ENCODE measurements at places on chromosomes 11 and 22. TPM values are rescaled to one million over a fixed set of nuclear protein-coding genes. Genes with fewer than 3 reads are reported as not detected.

The GRAP2 gene
- total RNA-seq, result 1.2 TPM

The TMPRSS5 gene
- total RNA-seq, result 0.38 TPM

The TPH1 gene
- 0.32 TPM for total RNA-seq

The IRAG1 gene
- 3.7 TPM for total RNA-seq

The AQP11 gene
- total RNA-seq, result 0.48 TPM

The TSSK2 gene
- total RNA-seq, result not detected

The TRIM51 gene
- total RNA-seq, result not detected

The SPON1 gene
- total RNA-seq, result 1.5 TPM

The RAPSN gene
- 0.86 TPM for total RNA-seq

The OR52A1 gene
- not detected for total RNA-seq

GRCh38 chr11:92969293-92969633 is 188 bp upstream of the MTNR1B start:
- H3K4me1 ChIP-seq, result peaks cover 8% of the 10 kb centered on the region
- H3K4me3 ChIP-seq, result peak overlapping the region; percentile 20
- H3K36me3 ChIP-seq, result no peaks in the 10 kb centered on the region
- no peak overlapping the region for H3K27ac ChIP-seq
- H3K27me3 ChIP-seq, result peaks cover 21% of the 10 kb centered on the region
- DNase-seq, result no peak

GRCh38 chr11:9073466-9074225 is 17.8 kb downstream of the SCUBE2 start:
- H3K27ac ChIP-seq, result no peak overlapping the region
- no peak overlapping the region for H3K4me3 ChIP-seq
- no peaks in the 10 kb centered on the region for H3K4me1 ChIP-seq
- no peak for DNase-seq
- H3K27me3 ChIP-seq, result no peaks in the 10 kb centered on the region

GRCh38 chr22:29205594-29206371 is at the start of gene EMID1:
EMID1 (plus strand) TSS chr22:29205896; CDS start chr22:29206039, 143 bp downstream.
- H3K27me3 ChIP-seq, result peaks cover 8% of the 10 kb centered on the region
- peaks cover 12% of the 10 kb centered on the region for H3K4me1 ChIP-seq
- H3K36me3 ChIP-seq, result no peaks in the 10 kb centered on the region
- no peak for DNase-seq
- H3K4me3 ChIP-seq, result peak within 1 kb of the TSS; percentile 46
- H3K27ac ChIP-seq, result no peak within 1 kb of the TSS

- no peaks in the 10 kb centered on the region for H3K4me1 ChIP-seq
- H3K4me3 ChIP-seq, result no peak overlapping the region
- H3K36me3 ChIP-seq, result no peaks in the 10 kb centered on the region
- peaks cover 8% of the 10 kb centered on the region for H3K27me3 ChIP-seq
Observed at GRCh38 chr22:22048981-22049531, 66.5 kb upstream of the TOP3B start.

DNA sequence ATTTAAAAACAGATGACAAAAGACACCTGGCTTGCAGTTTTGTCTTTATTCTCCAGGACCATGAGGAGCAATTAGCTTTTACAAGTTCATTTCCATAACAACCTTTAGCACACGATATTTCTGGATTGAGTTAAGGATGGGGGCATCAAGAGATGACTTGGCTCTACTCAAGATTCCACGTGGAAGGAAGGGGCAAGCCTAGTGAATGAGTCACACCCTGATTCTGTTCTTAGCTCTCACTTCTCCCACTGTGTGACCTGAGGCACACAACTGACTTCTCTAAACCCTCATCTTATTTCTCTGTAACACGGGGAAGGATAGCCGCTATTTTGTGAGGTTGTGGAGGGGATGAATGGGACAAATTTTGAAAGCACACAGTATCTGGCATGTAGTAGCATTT is 185.5 kb downstream of the KIRREL3 start:
- no peaks in the 10 kb centered on the region for H3K36me3 ChIP-seq
- no peaks in the 10 kb centered on the region for H3K27me3 ChIP-seq
- no peak overlapping the region for H3K27ac ChIP-seq
- H3K4me3 ChIP-seq, result no peak overlapping the region
- peaks cover 17% of the 10 kb centered on the region for H3K4me1 ChIP-seq

- H3K27ac ChIP-seq, result no peak overlapping the region
- H3K4me1 ChIP-seq, result no peaks in the 10 kb centered on the region
- no peaks in the 10 kb centered on the region for H3K27me3 ChIP-seq
- H3K4me3 ChIP-seq, result no peak overlapping the region
- no peak for DNase-seq
Observed at GRCh38 chr11:134691295-134691873, 279.3 kb upstream of the B3GAT1 start.

- H3K27ac ChIP-seq, result no peak overlapping the region
- no peaks in the 10 kb centered on the region for H3K36me3 ChIP-seq
- H3K4me3 ChIP-seq, result no peak overlapping the region
- H3K27me3 ChIP-seq, result peaks cover 7% of the 10 kb centered on the region
- no peak for DNase-seq
- no peaks in the 10 kb centered on the region for H3K4me1 ChIP-seq
Observed at GRCh38 chr11:11137339-11137738, 215.7 kb downstream of the CSNK2A3 start.

DNA sequence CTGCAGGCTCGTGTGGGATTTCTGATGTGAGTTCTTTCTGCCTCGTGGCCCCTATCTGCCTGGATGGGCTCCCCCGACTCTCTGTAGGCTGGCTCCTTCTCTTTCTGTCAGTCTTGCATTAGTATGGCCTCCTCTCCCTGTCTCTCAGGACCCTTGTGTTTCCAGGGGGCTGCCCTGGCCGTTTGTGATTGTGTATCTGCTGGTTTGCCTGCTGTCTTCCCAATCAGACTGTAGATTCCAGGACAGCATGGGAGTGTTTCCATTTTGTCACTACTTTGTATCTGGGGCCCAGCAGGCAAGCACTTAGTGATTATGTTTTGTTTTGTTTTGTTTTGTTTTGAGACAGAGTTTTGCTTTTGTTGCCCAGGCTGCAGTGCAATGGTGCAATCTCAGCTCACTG is 25.6 kb downstream of the SNAP29 start:
- H3K4me3 ChIP-seq, result no peak overlapping the region
- no peaks in the 10 kb centered on the region for H3K27me3 ChIP-seq
- DNase-seq, result no peak
- H3K36me3 ChIP-seq, result peaks cover 19% of the 10 kb centered on the region
- no peaks in the 10 kb centered on the region for H3K4me1 ChIP-seq

- H3K27me3 ChIP-seq, result no peaks in the 10 kb centered on the region
- H3K27ac ChIP-seq, result no peak overlapping the region
Observed at GRCh38 chr11:35292279-35292678, 127.1 kb downstream of the SLC1A2 start.

DNA sequence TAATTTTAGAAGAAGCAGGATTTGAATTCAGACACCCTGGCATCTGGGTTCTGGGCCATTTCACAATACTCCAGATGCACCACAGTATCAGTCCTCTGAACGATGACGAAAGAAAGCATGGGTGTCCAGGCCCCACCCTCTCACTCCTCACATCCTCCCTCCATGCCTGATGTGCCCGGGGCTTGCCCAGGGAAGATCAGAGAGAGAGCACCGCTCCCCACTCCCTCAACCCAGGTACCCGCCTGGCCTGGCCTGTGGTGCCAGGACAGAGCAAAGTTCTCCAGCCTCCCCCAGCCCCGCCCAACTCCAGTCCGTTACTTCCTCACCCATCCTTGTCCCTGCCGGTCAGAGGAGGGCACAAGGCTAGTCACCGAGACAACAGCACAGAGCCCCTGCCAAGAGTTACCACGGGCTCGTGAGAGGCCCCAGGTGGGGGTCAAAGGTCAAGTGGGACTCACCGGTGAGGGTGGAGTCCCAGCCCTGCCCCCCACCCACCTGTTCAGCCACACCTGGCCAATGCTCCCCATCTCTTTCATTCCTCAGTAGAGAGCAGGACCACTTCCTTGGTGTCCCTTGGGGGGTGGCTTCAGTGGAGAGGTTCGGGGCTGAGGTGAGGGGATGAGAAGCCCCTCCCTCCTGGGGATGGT is 8.1 kb downstream of the BCL9L start:
- peak; percentile 68 for DNase-seq
- no peaks in the 10 kb centered on the region for H3K36me3 ChIP-seq
- no peaks in the 10 kb centered on the region for H3K27me3 ChIP-seq
- H3K4me3 ChIP-seq, result no peak overlapping the region
- H3K27ac ChIP-seq, result peak overlapping the region; percentile 93
- peaks cover 96% of the 10 kb centered on the region for H3K4me1 ChIP-seq

- H3K36me3 ChIP-seq, result no peaks in the 10 kb centered on the region
- no peak for DNase-seq
- H3K4me3 ChIP-seq, result no peak overlapping the region
- no peak overlapping the region for H3K27ac ChIP-seq
- H3K4me1 ChIP-seq, result no peaks in the 10 kb centered on the region
- H3K27me3 ChIP-seq, result no peaks in the 10 kb centered on the region
Observed at GRCh38 chr11:27046956-27047355, 6.3 kb downstream of the BBOX1 start.

- H3K27ac ChIP-seq, result no peak overlapping the region
- H3K36me3 ChIP-seq, result no peaks in the 10 kb centered on the region
- no peaks in the 10 kb centered on the region for H3K4me1 ChIP-seq
- DNase-seq, result no peak
- peaks cover 5% of the 10 kb centered on the region for H3K27me3 ChIP-seq
Observed at GRCh38 chr11:57349491-57350274, 11.5 kb downstream of the P2RX3 start.

DNA sequence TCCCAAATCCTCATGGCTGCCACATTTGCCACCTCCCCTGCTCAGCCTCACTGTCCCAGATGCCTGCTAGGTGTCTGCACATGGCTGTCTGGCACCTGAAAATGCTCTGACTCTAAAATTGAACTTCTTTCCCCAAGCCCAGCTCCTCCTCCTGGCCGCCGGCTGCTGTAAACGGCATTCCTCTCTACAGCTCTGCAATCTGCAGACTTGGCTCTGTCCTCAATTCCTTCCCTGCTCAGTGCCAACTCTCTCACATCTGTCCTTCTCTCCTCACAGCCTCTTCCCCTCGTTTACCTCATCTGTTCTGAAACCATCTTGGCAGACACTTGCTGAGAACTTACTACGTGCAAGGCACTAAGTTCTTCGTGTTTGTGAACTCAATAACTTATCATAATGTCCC is 169.4 kb upstream of the SYT13 start:
- H3K27me3 ChIP-seq, result peaks cover 9% of the 10 kb centered on the region
- no peaks in the 10 kb centered on the region for H3K4me1 ChIP-seq
- H3K4me3 ChIP-seq, result no peak overlapping the region
- H3K27ac ChIP-seq, result no peak overlapping the region

DNA sequence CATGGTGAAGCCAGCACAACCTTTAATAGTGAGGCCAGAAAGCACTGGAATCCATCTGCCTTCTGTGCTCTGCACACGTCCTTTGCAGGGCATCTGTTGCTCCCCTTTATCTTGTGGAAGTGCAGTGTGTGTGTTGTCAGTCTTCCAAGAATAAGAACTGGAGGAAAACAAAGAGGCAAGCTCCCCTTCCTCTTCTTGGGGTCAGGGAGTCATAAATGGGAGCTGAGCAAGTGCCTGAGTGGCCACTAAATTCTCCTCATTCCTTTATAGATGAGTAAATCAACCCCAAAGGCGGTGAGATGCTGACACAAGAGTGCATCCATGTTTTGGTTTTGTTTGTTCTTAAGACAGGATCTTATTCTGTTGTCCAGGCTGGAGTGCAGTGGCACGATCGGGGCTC is 38.3 kb downstream of the WT1 start:
- H3K27ac ChIP-seq, result no peak overlapping the region
- no peaks in the 10 kb centered on the region for H3K36me3 ChIP-seq
- peak; percentile 35 for DNase-seq
- H3K4me1 ChIP-seq, result peaks cover 8% of the 10 kb centered on the region

DNA sequence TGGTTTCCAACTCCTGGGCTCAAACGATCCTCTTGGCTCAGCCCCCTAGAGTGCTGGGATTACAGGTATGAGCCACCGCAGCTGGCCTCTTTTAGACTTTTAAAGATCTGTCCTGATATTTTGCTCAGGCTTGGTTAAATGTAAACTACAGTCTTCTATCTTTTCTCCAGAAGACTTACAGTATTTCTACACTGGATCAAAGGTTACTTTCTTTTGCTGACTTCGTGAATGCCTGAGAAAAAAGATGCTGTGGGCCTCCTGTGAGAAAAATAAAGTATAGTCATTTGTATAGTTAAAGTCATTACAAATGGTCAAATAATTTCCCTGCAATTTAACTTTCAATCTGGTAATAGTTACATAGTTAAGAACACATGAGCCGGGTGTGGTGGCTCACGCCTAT is 19.6 kb downstream of the DEPDC5 start:
- H3K36me3 ChIP-seq, result peaks cover 11% of the 10 kb centered on the region
- no peak overlapping the region for H3K4me3 ChIP-seq
- no peak for DNase-seq
- H3K27me3 ChIP-seq, result no peaks in the 10 kb centered on the region
- H3K27ac ChIP-seq, result no peak overlapping the region
- H3K4me1 ChIP-seq, result no peaks in the 10 kb centered on the region

DNA sequence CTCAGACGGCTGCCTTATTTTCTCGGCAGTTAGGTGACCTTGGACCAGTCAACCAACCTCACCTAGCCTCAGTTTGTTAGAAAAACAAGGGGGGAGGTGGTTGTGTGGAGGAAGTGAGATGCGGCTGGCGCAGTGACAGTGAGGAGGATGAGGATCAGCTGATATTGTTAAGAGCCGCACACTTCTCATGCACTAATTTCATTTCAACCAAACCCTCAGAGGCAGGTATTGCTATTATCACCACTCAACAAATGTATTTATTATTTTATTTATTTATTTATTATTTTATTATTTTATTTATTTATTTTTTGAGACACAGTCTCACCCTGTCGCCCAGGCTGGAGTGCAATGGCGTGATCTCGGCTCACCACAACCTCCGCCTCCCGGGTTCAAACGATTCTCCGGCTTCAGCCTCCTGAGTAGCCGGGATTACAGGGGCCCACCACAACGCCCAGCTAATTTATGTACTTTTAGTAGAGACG is 2.1 kb downstream of the LGALS1 start:
- no peak for DNase-seq
- peak overlapping the region; percentile 54 for H3K27ac ChIP-seq
- H3K4me1 ChIP-seq, result peaks cover 26% of the 10 kb centered on the region
- no peaks in the 10 kb centered on the region for H3K27me3 ChIP-seq

DNA sequence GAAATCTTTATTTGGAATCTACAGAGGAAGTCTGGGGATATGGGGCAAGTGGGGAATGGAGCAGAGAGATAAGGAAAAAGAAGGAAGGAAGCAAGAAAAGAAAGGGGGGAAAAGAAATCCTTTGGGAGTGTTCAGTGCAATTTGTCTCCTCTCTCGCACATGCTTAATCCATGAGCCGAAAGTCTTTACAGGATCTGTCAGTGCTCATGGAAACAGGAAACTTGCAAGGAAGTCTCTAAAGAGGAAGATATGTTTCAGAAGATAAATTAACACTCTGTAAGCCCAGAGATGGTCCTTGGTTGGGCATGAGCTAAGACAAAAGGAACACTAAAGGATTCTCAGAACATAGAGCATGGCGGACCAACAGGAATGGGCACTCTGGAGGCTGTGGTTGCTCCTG is 47.9 kb upstream of the FLI1 start:
- no peaks in the 10 kb centered on the region for H3K4me1 ChIP-seq
- no peak overlapping the region for H3K4me3 ChIP-seq
- H3K27me3 ChIP-seq, result no peaks in the 10 kb centered on the region
- H3K27ac ChIP-seq, result no peak overlapping the region

GRCh38 chr11:124915541-124916369 is 3.3 kb upstream of the HEPN1 start:
- DNase-seq, result no peak
- H3K27ac ChIP-seq, result no peak overlapping the region
- H3K27me3 ChIP-seq, result no peaks in the 10 kb centered on the region
- peaks cover 6% of the 10 kb centered on the region for H3K4me1 ChIP-seq

- DNase-seq, result peak; percentile 36
- peaks cover 18% of the 10 kb centered on the region for H3K4me1 ChIP-seq
- H3K4me3 ChIP-seq, result no peak overlapping the region
- H3K27me3 ChIP-seq, result peaks cover 4% of the 10 kb centered on the region
- no peaks in the 10 kb centered on the region for H3K36me3 ChIP-seq
Observed at GRCh38 chr11:6387811-6388599, 2.3 kb upstream of the SMPD1 start.

GRCh38 chr11:86247608-86248007 is 3.1 kb downstream of the EED start:
- peaks cover 2% of the 10 kb centered on the region for H3K36me3 ChIP-seq
- no peak overlapping the region for H3K27ac ChIP-seq
- peaks cover 10% of the 10 kb centered on the region for H3K4me1 ChIP-seq
- no peak overlapping the region for H3K4me3 ChIP-seq
- no peak for DNase-seq
